NCI-H82 (cell line): ENCODE measurements at places on chromosomes 11 and 22.

DNA sequence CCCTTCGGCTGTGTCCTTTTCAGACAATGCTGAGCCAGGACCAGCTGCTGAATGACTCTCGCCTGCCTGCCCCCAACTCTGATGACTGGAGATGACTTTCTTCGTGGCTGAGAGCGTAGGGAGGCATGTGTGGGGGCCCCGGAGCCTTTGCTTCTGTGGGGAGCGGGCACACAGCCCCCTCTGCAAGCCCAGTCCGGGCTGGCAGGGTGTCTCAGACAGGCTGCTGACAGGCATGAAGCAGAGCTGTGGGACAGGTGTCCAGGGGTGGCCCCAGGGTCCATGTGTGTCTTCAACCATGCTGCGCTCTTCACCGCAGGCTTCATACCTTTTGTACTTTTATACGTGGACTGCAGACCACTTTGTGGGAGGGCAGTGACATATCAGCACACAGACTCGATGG, 16.6 kb downstream of the CYB5R2 start:
- DNase-seq: no peak

- DNase-seq: no peak
These were observed 33.8 kb downstream of the RAB30 start for GRCh38 chr11:83037877-83038276.

GRCh38 chr11:7186190-7186589, 65.5 kb upstream of the SYT9 start:
- no peak for DNase-seq

- no peak for DNase-seq
These were observed 305.0 kb downstream of the TBC1D22A start for GRCh38 chr22:47067321-47067890.

DNA sequence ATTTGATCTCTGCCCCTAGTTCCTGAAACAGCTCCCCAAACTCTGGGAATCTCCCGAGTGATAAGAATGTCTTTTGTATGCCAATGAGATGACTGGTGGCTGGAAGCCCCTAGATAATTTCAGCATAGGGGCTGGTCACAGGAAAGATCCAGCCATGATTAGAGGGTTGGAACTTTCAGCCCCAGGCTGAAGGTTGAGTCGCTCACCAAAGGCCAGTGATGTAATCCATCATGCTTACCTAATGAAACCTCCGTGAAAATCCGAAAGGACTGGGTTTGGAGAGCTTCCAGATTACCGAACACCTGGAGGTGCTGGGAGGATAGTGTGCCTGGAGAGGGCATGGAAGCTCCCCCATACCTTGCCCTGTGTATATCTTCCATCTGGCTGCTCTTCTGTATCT, 26.0 kb downstream of the LRRC32 start:
- no peak for DNase-seq

DNA sequence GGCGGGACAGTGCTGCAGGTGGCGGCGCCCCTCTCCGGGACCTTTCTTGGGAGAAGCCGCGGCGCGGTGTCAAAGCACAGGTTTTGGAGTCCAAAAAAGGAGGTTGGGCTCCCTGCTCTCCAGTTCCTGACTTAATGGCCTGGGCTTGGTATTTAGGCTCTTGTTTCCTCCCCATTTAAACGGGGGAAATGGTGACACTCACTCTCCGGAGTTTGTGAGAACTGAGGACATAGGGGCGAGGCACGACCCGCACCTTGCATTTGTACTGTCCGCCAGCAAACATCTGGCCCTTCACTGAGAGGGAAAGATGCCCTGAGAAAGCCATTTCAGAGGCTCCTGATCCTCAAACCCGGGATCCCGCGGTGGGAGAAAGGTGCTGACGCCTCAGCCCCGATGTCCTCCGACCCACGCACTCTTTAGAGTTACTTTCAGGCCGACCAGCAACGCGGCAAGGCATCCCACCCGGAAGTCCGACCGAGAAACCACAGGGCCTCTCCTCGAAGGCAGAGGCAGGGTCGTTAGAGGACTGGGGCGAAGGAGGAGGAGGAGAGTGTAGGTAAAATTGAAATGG, 2.9 kb upstream of the WDR74 start:
- DNase-seq: peak; percentile 85

- DNase-seq: peak; percentile 4
These were observed 1150.6 kb downstream of the DLG2 start for GRCh38 chr11:84476581-84476980.

DNA sequence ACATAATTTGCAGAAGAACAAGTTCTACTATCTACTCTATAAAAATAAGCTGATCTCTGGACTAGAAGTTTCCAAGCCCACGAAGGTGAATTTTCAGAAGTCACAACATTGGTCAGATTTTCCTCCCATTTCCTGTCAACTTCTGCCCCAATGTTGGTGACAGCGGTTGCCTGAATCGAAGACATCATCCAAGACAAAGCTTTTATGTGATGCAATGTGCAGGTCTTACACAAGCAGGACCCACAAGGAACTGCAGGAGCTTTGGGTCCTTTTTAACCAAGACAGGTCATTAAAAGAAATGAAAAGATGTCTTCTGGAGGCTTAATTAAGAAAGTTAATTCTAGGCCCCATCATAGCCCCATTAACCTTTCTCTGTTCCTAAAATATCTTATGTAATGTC, 125.6 kb upstream of the BLID start:
- no peak for DNase-seq
